CD4-positive, alpha-beta T cell (primary cell): ENCODE measurements at places on chromosomes 3 and 15.

- DNase-seq = no peak
These were observed 65.0 kb downstream of the CEMIP start for GRCh38 chr15:80844011-80844732.

- DNase-seq = no peak
These were observed 13.9 kb upstream of the USP3 start for GRCh38 chr15:63490345-63491034.

DNA sequence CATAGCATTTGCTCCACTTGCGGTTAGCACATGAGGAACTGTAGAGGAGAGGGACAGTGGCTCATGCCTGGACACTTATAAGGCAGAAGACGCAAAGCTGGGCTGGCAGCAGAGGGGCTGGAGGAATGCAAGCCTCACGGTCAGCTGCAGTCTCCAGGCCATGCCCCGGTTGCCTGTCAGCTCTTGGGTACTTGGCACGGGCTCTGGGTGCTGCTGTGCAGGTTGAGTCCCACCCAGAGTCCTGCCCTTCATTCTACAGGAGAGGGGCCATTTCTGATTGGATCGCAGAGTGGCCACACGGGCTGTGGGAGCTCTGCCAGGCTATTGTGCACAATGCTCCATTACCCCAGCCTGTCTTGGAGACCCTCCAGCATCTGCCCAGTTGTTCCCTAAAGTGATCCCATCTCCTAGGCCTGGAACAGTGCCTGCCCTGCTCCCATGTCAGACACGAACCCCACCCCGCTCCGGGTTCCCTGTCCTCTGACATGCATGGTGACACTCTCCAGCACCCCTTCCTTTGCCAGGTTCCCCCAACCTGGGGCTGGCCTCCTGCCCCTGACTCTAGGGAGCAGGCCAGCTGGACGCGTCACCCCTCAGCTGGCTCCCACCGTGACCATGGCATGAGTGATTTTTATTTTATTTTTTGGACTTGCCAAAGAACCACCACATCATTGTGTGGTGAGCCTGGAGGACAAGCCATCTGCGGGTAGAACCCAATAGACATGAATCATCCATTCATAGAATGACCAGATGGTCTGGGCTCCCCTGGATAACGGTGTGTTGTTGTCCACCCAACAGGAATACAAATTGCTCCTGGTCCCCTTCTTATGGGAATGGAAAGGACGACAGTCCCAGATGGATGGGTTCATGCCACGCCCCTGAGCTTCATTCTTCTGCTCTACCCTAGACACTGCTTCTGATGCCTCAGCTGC, 51.0 kb upstream of the KLF13 start:
- DNase-seq = no peak

DNA sequence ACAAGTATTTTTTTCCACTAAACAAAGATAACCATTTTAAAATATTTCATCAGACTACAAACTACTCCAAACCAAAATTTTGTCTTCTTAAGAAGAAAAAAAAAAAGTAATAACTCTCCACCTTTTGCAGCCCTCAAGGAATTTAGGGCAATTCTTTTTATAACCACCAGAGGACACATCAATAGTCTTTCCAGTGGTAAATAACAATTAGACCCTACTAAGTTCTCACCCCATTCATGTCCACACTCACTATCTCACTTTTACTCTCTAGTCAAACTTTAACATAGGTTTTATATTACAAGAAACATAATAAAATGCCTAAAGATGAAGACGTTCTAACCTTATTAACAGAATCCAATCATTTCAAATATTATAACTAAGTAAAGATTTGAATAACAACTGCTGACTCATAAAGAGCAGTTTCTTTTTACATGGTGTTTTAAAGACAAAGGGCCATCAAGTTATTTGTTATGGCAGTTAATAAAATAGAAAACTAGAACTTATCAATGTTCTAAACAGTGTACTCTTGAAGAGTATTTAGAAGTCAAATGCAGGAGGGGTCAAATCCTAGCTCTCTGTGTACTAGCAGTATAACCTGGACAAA, 33.0 kb downstream of the CCDC39 start:
- no peak for DNase-seq

GRCh38 chr3:152486364-152486763, 217.6 kb downstream of the MBNL1 start:
- DNase-seq = no peak

GRCh38 chr3:192794216-192794615, 66.9 kb upstream of the FGF12 start:
- DNase-seq = no peak

- DNase-seq = peak; percentile 67
These were observed 131.6 kb upstream of the RASGRP1 start for GRCh38 chr15:38696109-38696727.

DNA sequence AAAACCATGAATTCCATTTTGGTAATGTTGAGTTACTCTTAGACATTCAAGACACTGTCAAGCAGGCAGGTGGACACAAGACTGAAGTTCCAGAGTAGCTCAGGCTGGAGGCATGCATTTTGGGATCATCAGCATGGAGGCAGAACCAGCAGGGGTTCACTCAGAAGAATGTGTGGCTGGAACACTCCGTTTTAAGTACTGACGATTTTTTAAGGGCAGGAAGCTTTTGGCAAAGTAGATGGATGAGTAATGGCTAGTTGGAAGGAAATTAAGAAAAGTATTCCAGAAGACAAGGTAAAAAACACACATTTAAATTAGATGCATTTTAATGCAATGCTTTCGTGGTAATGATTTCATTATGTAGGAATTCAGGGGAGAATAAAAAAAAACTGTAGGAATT, 420.4 kb downstream of the ROBO2 start:
- DNase-seq = no peak

- DNase-seq = no peak
These were observed 271.1 kb downstream of the EBLN2 start for GRCh38 chr3:73332558-73332957.

DNA sequence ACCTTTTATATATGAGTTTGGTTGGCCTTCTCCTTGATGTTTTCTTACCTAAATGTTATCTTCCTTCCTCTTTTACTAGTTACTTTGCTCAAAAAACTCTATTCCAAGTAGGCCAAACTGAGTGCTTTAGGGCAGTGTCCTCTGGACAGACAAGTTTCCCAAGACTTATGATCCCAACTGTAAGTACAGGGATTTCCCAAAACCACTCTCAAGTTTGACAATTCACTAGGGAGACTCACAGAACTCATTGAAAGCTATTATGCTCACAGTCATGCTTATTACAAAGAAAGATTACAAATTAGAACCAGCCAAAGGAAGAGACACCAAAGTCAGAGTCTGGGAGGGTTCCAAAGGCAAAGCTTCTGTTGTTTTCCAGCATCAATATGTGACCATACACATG, 534.2 kb upstream of the ALCAM start:
- DNase-seq = no peak

- no peak for DNase-seq
These were observed 45.4 kb downstream of the LIPC start for GRCh38 chr15:58477170-58477569.

DNA sequence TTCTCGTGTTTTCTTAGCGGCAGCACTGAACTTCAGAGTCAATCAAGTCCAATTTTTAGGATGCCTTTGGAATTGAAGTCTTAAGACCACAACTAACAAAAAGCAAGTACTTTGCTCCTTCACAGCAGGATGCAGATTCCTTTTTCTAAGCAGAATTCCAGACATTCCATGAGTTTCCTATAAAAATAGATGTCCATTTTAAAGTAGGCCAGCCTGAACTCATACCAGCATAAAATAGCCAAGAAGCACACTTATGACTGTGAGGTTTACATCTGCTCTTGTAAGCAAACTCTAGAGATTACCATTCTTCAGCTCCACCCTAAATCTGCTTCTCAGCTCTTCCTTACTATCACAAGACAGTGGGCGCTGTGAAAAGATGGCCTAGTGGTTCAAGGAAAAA, 85.8 kb downstream of the THBS1 start:
- DNase-seq = no peak

GRCh38 chr3:176914764-176915163, 282.5 kb downstream of the TBL1XR1 start:
- no peak for DNase-seq

DNA sequence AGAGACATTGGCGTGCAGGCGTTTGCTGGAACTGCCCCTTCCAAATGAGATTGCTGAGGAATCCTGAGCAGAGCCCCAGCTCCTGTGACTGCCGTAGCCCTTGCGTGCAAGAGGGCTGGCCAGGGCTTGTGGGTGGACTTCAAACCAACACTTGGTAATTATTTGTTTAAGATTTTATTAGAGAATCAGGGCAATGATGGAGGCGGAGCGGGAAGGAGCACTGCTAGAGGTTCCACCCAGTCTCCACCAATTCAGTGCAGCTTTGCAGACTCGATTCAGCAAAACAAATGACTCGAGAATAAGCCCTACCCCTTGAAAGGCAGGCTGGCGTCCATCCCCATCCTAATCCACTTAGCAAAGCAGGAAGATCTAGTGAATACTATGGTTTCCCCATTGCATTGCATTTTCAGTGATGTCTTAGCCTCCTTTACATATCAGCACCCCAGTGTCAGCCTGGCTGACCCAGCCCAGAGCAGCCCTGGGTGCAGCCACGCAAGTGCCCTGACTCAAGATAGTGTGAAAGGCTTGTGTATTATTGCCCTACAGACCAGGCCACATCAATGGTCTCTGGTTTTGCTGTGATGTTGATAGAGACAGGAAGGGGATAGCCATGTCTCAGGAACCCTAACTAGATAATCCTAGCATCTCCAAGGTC, 26.0 kb downstream of the GLDN start:
- DNase-seq = no peak
